ENCODE measurements at places on chromosomes 7 and 10.

DNA sequence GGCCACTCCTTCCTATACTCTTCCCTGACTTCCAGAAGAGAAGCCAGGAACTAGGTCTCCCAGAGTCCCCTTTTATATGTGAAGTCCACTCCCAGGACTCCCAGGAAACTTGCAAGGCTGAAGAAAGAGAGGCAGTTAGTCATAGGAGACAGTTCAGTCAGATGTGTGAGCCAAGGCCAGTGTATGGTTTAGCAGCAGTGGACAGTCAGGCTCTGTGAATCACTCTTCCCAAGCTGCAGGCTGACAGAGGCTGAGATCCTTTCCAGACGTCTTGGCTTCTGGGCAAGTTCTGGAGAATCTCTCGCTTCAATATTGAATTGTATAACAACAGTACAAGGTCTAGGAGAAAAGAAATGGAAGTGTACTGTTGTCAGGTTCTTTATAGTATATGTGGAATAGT lies 26.9 kb downstream of the BLVRA start:
- peak; percentile 87 for DNase-seq

DNA sequence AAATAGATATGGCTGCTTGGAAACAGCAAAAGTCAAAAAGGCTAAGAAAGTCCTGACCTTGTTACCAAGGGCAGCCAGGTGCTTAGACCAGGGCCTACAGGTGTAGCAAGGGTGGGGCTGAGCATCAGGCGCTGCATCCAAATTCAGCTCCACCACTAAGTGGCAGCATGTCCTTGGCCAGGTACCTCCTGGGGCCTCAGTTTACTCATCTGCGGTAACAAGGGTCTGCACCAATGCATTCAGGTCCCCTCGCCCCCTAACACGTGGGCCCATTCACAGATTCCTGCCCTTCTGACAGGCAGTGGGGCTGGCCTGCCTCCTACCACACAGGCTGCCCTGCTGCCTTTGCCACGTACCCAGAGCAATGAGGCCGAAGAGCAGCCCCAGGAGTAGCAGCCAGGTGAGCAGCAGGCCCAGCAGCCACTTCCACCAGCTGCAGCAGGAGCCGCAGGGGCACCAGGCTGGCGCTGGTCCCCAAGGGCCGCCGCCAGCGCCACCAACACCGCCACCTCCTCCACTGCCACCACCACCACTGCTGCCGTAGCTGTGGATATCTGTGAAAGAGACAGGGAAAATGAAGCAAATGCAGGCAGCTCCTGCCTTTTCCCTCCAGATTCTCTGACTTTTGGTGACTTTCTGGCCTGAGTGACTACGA lies 28.9 kb downstream of the COL17A1 start:
- no peak for DNase-seq

- DNase-seq, result no peak
Observed at GRCh38 chr7:117205873-117206272, 117.0 kb downstream of the WNT2 start.

- peak; percentile 46 for DNase-seq
Observed at GRCh38 chr7:76220185-76221057, 18.7 kb downstream of the SRRM3 start.

GRCh38 chr10:133261726-133262325 lies 14.8 kb downstream of the ADAM8 start:
- DNase-seq, result peak; percentile 72

- no peak for DNase-seq
Observed at GRCh38 chr7:105202616-105203015, 186.1 kb downstream of the SRPK2 start.

DNA sequence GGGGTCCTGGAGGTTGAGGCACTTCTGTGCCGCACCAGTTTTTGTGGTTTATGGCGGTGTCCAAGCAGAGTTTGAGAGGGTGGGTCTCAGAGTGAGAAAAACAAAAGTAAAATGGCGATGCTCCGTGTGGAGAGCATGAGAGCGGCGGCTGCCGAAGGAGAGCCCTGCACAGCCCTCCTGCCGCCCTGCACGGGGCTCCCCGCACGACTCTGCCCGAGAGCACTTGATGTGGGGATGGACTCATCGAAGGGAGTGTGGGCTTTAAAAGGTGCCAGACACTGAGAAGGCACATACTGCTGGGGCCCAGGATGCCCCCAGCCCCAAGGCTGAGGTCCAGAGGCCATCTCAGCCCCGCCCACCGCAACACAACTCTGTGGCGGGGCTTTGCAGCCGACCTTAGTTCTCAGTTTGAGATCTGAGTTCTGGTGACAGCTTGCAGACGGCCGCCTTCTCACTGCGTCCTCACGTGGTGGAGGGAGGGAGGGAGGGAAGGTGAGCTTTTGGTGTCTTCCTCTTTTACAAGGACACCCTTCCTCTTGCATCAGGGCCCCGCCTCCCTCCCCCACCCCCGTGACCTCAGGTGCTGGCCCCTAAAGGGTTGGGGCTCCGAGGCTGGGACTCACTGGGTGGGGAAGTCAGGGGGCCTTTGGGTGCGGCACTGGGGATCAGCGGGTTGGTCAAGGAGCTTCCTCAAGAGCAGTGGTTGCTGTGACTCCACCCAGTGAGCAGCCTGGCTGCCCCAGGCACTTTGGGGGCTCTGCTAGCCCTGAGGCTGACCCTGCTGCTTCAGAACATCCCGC lies 69.1 kb downstream of the NKX6-2 start:
- DNase-seq, result no peak

Data from fibroblast of upper back skin (primary cell).